ENCODE measurements at places on chromosomes 4 and X. TPM values are rescaled to one million over a fixed set of nuclear protein-coding genes. Genes with fewer than 3 reads are reported as not detected.

- no peak for DNase-seq
- no peaks in the 10 kb centered on the region for H3K36me3 ChIP-seq
- H3K27ac ChIP-seq: no peak overlapping the region
- H3K27me3 ChIP-seq: no peaks in the 10 kb centered on the region
Observed at GRCh38 chr4:1874201-1874600, 3.0 kb downstream of the NSD2 start.

GRCh38 chr4:118398226-118399090, 45.7 kb upstream of the PRSS12 start:
- no peak overlapping the region for H3K4me3 ChIP-seq
- H3K36me3 ChIP-seq: no peaks in the 10 kb centered on the region
- no peak for DNase-seq
- no peak overlapping the region for H3K27ac ChIP-seq
- no peaks in the 10 kb centered on the region for H3K4me1 ChIP-seq
- no peaks in the 10 kb centered on the region for H3K27me3 ChIP-seq

DNA sequence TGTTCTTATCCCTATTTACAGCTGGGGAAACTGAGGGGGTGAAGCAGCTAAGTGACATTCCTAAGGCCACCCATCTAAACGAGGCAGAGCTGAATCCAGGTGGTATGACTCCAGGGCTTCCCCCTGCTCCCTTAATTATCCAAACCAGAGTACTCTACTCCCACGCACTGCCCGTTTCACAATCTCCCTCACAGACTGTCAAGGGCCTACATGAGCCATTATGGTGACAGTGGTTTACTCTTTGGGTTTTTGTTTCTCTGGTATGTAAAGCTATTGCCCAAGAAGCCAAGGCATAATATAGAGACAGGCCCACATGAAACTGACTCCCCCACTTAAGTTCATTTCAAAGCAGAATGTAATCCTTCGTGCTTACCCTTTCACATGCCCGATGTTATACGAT, 95.1 kb downstream of the NHS start:
- no peak overlapping the region for H3K27ac ChIP-seq
- H3K27me3 ChIP-seq: no peaks in the 10 kb centered on the region
- no peaks in the 10 kb centered on the region for H3K4me1 ChIP-seq
- no peaks in the 10 kb centered on the region for H3K36me3 ChIP-seq

DNA sequence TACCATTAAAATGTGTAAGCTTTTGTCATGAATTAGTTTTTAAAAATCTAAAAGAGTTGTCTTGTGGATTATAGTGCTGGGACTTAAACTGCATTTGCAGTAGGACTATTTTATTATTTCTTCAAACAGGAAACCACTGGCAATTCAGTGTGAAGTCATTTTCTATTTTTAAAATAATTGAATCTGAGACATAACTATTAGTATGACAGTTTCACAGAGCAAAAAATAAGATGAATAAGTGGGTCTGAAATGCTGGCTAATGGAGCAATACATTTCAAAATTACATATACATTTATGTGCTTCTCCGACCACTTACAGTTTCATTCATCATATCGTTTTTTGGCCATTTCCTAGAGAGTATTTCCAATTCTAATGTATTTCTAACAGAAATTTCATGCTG, 75.3 kb upstream of the RAPGEF2 start:
- H3K4me3 ChIP-seq: no peak overlapping the region
- H3K4me1 ChIP-seq: no peaks in the 10 kb centered on the region
- H3K27me3 ChIP-seq: no peaks in the 10 kb centered on the region

GRCh38 chr4:73976716-73977115, 5.1 kb downstream of the PF4 start:
- DNase-seq: no peak
- no peaks in the 10 kb centered on the region for H3K4me1 ChIP-seq
- no peaks in the 10 kb centered on the region for H3K36me3 ChIP-seq
- H3K4me3 ChIP-seq: no peak overlapping the region

DNA sequence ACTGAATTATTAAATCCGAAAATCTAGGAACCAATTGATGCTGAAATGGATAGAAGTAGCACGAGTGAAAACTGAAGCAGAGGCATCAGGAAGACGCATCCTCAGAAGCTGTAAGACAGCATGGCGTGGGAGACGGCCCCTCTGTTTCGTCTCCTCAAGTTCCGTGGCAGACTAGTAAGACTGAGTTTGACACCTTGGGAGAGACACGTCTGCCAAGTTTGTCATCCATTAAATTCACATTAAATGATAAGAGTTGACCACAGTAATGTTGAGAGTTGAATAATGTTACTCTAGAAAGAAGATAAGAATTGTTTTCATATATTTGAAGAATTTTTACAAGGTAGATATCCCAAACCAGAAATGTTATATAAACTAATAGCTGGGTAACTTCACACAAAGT, 736.1 kb upstream of the FRG1 start:
- H3K27ac ChIP-seq: no peak overlapping the region
- H3K36me3 ChIP-seq: no peaks in the 10 kb centered on the region
- H3K4me3 ChIP-seq: no peak overlapping the region
- no peaks in the 10 kb centered on the region for H3K4me1 ChIP-seq
- no peak for DNase-seq

DNA sequence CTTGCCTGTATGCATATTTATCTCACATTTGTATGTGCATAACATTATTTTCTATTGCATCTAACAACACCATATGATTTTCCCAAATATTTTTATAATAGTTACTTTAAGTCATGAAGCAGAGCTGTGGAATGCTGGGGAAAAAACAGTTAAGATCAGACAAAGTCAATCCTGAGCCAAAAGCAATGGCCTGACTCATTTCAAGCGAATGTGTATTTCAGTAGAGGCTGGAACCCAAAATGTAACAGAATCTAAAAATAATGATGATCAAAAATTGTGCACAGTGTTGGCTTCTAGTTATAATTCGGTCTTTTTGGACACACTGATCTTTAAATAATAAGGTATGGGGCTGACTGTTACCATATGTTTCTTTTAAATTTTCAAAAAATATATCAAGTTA, 516.2 kb upstream of the ADGRL3 start:
- no peaks in the 10 kb centered on the region for H3K4me1 ChIP-seq
- no peak for DNase-seq

GRCh38 chr4:62015043-62015739, 815.1 kb downstream of the ADGRL3 start:
- no peaks in the 10 kb centered on the region for H3K4me1 ChIP-seq
- H3K36me3 ChIP-seq: no peaks in the 10 kb centered on the region
- H3K27ac ChIP-seq: no peak overlapping the region
- no peak overlapping the region for H3K4me3 ChIP-seq

DNA sequence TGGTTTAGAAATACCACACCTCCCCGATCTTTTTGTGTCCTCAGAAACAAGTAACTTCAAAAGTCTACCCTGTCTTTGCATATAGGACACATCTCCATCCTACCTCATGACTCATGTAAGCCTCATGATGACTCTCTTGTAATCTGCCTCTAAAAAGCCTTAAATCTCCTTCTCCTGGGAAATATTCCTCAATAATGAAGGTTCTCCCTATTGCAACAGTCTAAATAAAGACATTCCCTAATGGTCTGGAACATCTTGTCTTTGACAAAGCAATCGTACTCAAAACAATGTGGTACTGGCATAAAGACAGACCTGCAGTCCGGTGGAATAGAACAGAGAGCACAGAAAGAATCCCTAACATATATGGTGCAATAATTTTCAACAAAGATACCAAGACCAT, 257.7 kb downstream of the OPHN1 start:
- H3K27ac ChIP-seq: no peak overlapping the region
- H3K27me3 ChIP-seq: no peaks in the 10 kb centered on the region
- H3K4me1 ChIP-seq: no peaks in the 10 kb centered on the region
- DNase-seq: no peak

GRCh38 chrX:20372533-20372932, 105.8 kb upstream of the RPS6KA3 start:
- H3K36me3 ChIP-seq: no peaks in the 10 kb centered on the region
- no peak for DNase-seq
- H3K27ac ChIP-seq: no peak overlapping the region
- no peaks in the 10 kb centered on the region for H3K27me3 ChIP-seq
- H3K4me1 ChIP-seq: no peaks in the 10 kb centered on the region

The BEX1 gene
- 0.43 TPM for total RNA-seq

The PIM2 gene
- 295 TPM for total RNA-seq

The GAGE12H gene
- total RNA-seq: not detected

The ADAM29 gene
- not detected for total RNA-seq

The PRRG1 gene
- not detected for total RNA-seq

The SLC34A2 gene
- not detected for total RNA-seq

The PRDX4 gene
- 10.0 TPM for total RNA-seq

The ADGRG2 gene
- not detected for total RNA-seq

The PCDH10 gene
- total RNA-seq: not detected

The SH2D1A gene
- total RNA-seq: 37.9 TPM
